ENCODE measurements at places on chromosomes 16 and 17.
A peak's percentile ranks its signal among the peaks of the same experiment; 100 is the strongest.

- DNase-seq, result no peak
Observed at GRCh38 chr16:75181630-75182029, 25.3 kb downstream of the CTRB2 start.

DNA sequence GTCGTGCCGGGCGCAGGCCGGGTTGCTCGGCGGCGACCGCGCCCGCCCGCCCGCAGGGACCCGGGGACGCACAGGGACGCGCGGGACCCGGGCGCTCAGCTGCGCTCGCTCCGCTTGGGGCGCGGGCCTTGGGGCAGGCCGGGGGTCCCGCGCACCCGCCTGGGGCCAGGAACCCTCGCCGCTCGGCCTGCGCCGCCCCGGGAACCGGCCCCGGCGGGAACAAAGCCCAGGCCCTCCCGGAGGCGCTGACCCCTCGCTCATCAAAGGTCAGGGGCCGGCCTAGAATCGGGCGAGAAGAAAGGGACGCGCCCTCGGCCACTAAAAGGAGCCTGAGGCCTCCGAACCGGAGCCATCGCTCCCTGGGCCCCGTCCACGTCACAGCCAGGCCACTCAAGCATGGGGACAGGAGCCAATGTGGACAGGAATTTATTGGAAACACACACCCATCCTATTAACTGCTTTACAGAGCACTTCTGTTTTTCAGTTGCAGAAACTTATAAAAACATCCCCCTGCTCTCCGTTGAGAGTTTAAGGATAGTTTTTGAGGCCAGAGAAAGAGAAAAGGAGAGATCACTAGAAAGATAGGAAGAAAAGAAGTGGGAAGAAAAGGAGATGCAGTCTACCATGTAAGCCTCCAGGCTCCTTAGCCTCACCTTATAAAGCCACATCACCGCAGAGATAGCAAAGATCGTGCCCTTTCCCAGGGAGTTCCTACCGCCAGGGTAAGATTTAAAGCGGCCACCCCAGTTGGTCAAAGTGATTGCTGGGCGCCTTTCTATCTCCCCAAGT, 558 bp upstream of the ZFHX3 start:
- DNase-seq, result no peak

DNA sequence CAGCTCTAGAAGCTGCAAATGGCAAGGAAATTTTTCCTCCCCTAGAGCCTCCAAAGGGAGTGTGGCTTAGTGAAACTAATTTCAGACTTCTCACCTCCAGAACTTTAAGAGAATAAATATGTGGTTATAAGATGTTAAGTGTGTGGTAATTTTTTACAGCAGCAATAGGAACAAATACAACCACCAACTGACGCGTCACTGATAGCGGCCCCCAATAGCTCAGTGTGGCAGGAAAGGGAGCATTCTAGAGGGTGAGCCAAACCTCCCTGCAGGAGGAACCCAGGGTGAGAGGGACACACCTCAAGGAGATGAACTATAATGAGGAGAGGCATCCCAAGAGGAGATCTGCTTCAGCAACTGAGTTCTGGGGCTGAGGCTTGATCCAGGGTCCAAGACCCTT, 4.0 kb downstream of the CCL4 start:
- DNase-seq, result no peak

DNA sequence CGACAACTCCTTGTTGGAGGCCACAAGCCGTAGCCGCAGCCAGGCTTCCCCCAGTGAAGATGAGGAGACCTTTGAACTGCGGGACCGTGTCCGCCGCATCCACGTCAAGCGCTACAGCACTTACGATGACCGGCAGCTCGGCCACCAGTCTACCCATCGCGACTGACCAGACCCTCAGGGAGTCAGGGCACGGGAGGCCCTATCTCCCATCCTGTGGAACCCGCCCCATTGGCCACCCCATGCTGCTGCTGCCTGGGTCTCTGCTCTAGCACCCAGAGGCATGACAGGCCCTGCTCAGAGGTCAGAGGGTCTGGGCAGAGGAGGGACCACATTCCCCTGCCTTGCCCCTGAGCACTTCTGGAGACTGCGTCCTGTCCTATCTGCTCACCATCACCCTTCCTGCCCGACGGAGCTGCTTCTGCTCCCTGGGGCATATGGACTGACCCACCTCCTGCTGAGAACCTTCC, 8.9 kb downstream of the TNFAIP1 start:
- DNase-seq, result no peak

- DNase-seq, result no peak
Observed at GRCh38 chr17:45221081-45222013, at the start of gene FMNL1. TSS of gene FMNL1 (plus strand) at chr17:45221885. CDS start at chr17:45222125, 240 bp downstream.

DNA sequence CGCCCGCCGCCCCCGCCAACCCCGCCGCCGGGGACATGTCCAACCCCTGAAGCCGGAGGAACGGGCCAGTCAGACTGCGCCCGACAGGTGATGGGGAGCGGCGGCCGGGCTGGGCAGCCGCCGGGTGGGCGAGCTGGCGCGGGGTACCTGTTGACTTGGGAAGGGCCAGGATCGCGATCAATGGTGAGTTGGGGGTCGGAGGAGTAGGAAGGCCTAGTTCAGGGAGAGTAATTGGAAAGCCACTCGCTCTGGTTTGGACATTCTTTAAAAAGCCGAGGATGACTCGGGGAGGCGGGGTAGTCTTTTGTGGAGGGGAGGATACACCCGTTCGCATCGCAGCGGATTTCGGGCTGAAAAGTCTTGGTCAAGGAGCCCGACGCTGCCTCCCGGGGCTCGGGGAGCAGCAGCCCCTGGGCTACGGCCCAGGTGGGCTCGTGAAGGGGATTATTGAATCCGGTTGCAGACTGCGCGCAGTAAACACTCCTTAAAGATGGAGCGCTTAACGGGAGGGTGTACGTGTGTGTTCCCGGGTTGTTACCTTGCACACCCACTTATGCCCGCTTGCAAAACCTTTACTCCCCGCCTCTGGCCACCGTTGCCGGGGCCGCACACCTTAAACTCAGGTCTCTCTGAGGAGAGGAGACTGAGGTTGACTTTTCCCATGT, 123.8 kb downstream of the GOSR1 start:
- peak; percentile 28 for DNase-seq

GRCh38 chr16:12801511-12802042, 2.1 kb downstream of the CPPED1 start:
- DNase-seq, result no peak

DNA sequence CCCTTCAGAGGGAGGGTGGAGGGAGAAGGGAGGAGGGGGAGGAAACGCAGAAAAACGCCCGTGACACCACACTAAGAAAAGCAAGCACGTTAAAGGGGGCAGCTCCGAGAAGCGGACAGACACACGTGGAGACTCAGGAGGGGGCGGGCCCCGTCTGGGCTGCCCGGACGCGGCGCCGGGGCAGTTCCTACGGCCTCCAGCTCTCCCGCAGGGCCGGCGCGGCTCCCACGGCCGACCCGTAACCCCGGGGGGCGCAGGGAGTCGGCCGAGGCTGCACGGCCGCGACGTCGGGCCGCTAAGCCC, 362 bp downstream of the KLHDC4 start:
- DNase-seq, result no peak

GRCh38 chr16:75027520-75028300, 28.9 kb downstream of the ZNRF1 start:
- DNase-seq, result no peak

DNA sequence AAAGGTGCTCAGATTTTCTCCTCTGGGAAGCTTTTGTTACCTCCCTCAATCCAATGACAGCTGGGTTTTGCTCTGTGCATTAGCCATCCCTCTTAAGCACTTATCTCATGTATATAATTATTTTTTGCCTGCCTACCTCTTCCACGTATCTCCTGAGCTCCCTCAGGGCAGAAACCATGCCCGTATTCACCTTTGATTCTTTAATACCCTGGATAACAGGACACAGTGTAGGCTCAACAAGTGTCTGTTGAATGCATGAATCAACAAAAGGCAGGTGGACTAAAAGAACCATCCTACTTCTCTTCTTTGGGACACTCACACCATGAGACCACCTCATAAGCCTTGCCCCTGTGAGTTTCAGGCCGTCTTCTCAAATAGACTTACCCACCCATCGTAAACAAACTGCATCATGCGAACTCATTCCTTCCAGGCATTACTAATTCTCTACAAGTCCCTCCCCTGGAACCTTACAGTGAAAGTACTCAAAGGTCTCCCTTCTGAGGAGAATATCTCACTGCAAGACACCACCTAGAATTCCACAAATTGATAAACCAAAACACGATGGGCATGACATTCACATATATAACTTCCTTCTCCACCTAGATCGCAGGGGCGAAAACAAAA, 3.2 kb downstream of the ARHGAP17 start:
- DNase-seq, result no peak

DNA sequence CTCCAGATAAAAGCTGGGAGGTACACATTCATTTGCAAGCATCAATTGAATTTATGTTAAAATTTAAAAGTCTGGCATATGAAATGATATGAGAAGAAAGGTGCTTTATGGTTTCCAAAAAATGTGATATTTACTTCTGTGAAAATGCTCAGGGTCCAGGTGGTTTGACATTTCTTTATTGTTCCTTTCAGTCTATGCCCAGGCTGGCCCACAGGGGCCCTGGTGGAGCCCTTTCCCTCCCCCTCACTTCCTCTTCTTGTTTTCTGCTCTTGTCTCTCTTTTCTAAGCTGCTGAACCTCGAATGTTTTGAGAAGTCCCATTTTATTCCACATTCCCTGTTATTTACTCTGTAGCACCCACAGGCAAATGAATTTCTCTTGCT, 127.8 kb downstream of the HS3ST3B1 start:
- no peak for DNase-seq
